ENCODE measurements at places on chromosomes 2 and 18.

DNA sequence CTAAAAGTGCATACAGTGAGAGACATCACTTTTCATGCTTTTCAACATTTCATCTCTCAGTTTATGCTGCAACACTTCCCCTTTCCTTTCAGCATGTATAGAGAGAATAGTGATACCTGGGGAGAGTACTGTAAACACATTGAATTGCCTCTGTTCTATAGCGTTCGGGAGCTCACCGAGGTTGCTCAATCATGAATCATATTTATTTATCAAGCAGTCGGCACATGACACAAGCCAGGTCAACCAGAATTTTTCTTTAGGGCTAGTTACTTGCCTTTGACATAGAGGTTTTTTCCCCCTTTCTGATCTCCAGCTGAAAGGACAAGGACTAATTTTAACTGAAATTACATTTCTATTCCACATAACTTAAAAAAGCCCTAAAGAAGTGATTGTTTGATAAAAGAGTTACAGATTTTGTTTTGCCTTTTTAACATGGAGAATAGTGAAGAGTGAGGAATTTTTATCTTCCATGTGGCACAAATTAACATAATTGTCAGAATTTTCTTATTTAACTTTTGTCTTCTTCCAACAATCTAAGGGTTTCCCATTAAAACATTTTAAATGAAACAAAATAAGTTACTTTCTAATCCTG lies 690.9 kb upstream of the TMEFF2 start:
- no peak for DNase-seq

DNA sequence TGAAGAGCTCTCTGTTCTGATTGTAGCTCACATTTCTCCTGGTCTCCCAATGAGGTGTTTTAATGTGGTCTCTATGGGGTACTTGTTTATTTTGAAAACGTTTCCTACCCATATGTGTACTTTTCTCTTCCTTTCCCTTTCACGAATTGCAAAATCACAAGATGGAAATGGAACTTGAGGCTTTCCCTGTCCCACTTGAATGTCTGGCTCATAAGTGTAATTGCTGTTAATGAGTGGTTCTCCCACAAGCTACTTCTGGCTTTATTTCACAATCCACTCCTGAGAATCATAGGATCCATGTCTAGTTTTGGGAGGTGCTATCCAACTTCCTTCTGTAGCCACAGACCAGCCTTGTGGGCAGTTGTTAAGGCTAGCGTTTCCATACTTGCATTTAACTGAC lies 81.1 kb upstream of the CAVIN2 start:
- DNase-seq = no peak

DNA sequence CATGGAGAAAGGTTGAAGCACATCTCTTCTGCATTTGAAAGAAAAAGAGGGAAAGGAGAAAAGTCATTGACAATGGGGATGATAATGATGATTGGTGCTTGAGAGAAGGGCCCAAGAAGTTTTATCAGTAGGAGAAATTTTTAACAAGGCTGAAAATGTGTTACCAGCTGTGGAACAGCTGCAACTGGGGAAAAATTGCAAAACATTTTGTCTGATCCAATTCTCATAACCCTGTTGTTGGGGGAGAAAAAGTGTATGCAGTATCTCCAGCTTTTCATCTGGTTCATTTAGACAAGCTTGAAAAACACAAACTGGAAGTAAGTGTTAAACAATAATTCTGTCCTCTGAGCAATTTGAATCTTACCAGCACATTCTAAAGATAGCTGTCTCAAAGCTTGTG lies 92.7 kb downstream of the CSRNP3 start:
- DNase-seq = no peak

DNA sequence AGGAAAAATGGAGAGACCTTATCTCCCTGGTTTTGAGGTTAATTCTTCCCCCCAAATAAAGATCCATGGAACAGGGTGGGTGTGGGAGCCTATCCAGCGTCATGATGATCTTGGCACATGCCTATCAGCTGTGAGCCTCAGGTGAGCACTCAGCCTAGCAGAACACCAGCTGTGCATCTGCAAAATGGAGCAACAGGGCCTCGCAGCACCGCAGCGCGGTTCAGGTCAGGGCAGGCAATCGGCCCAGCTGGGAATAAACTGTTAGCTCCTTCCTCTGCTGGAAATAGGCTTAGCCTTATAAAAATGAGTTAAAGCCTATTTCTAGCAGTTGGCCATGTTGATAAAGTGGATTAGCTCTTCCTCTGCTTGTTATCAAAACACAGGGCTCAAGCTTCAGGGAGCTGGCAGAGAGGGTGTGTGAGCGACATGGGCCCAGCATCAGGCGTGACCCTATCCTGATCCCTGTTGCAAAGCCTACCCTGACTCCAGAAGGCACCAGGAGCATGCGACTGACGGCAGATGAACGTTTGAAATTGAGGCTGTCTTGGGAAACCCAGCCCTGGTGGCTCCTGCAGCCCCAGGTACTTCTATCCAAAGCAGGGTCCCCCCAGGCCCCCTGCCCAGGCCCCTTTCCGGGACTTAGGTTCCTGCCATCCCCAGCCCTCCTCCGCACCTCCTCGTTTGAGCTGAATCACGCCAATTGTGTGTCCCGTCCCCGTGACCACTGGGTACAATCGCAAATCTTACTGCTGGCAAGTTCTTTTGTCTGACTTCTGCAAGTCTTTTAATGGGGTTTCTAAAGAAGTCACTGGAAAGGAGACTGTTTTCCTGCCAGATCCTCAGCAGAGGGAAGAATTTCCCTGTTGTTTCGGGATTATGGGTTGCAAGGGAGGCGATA lies 35.4 kb downstream of the ARHGEF4 start:
- DNase-seq = peak; percentile 84

- DNase-seq = no peak
Observed at GRCh38 chr2:6896930-6897759, 19.6 kb downstream of the RSAD2 start.

DNA sequence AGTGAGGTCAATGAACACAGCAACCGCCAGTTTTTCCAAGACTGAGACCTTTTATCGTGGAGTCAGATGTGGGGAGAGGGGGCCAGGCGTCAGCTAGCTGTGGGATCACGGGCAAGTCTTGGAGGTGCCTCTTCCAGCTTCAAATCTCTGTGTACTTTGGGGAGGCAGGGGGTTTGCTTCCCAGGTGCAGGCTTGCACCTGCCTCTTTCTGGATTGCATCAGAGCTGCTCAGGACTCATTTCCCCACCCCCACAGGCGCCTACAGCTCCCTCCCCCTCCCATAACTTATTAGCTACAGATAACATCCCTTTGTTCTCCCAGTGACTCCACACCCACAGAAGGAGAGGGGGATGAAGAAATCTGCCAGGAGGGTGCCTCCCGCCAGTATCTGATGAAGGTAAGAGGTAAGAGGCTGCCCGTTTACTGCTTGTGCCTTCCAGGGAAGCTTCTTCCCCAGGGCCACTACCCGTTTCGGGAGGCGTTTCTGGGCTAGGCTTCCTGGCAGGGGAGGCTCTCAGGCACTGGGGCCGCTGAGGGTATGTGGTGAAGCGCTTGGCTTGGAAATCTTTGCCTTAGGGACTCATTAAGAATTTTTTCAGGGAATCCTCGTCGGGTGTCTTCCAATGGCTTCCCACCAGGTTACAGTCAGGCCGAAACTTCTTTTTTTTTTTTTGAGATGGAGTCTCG lies 18.8 kb upstream of the MRPL33 start:
- no peak for DNase-seq

GRCh38 chr18:64918851-64919250 lies 770.0 kb upstream of the LINC00305 start:
- DNase-seq = no peak

GRCh38 chr18:32906506-32907310 lies 133.9 kb upstream of the KLHL14 start:
- DNase-seq = no peak

DNA sequence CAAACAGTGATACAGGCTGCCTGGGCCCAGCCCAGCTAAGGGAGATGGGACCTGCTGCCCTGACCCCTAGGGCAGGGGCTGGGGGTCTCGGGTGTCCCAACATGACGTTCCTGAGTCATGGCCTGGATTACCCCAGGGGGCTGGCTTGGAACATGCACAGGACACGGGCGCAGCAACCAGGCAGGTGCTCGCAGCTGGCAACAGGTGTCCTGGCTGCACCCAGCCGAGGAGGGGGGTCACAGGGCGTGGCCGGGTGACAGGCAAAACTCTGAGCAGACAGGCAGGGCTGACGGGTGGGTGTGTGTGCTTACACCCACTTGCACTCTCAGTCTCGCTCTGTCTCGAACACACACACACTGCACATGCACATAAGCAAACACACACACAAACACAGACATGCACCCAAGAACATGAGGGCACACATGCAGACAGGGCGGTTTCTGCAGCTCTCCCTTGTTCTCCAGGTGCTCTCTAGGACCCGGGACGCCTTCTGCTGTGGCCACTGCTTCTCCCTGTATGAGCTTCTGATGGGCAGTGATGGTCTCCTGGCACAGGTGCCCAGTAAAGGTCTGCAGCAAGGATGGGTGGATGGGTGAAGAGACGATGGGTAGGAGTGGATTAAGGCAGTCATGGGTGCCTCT lies 33.7 kb upstream of the TAF1B start:
- peak; percentile 76 for DNase-seq

DNA sequence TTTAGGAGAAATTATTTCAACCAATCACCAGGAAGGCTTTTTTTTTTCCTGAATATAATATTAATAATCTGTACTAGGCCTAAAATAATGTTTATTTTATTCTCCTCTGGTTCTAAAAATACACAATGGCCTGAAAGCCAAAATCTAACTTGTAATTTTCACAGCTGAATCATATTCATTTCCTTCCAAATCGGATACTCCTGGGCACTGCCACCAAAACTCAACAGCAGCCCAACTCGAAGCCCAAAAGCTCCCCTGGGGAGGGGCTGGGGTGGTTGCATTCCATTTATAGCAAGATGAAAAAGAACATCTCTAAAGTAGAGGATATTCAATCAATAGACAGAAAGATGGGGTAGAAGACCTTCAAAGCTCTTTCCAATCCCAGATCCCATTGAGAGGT lies 100.5 kb upstream of the SETBP1 start:
- DNase-seq = no peak

DNA sequence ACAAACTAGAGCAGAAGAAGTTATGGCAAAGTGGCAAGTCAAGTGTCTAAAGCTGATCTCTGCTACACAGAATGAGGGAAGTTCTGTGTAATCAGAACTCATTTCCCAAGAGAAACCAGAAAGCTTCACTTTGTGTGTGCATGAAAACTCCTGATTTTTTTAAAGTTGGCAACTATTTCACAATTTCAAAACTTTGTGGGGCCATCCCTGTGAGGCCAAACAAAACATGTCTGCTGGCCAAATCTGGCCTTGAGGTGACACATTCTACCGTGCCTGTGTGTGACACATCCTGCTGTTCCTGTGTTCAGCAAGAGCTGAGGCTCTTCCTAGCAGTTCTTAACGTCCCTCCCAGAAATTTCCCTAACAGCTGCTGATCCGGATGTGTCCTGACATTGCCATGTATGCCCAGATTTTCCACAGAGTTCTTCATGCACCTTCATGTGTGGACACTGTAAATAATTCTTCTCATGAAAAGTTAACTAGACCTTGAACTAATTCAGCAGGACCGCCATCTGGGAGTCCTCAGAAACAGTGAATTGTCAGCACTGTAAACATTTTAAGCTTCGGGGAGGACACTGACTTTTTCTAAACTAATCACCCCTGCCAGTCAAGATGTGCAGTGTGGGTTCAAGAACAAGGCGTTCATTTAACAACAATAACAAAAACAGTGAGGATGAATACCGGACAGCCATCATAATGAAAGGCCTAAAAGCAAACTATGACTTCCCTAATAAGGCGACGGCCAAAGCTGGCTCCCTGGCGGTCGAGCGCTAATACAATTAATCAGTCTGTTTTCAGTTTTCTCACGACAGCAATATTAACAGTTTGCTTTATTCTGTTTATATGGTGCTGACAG lies 99.0 kb downstream of the PLEKHM3 start:
- no peak for DNase-seq

Measured in mesenteric fat pad (tissue), 1 donor.